Sciatic nerve (tissue), 2 donors: ENCODE measurements at places on chromosomes 13 and 19. TPM values are rescaled to one million over a fixed set of nuclear protein-coding genes. Genes with fewer than 3 reads are reported as not detected.

- no peak for DNase-seq
These were observed 9.3 kb downstream of the GSK3A start for GRCh38 chr19:42233106-42233505.

DNA sequence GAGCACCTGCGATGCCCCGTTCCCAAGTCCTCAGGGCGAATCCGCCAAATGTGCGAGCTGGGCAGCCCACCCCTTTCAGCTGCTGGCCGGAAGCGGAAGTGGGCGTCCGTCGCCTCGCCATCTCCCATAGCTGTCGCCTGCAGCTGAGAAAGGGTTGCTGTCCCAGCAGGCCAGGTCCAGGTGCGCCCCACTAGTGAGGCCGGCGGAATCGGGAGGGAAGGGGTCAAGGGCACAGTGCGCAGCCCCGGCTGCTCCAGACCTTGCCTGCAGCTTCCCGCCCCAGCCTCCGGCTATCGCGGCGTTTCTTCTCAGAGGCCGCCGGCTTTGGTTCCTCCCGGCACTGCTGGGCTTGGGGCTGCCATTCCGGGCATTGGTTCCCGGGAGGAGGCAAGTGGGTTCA is at the start of gene ZNF177:
Gene ZNF177, plus strand, starts transcription at position 109 of the 400 bp plus-strand sequence. CDS start 15,299 bp downstream, outside the sequence.
- DNase-seq, result no peak

DNA sequence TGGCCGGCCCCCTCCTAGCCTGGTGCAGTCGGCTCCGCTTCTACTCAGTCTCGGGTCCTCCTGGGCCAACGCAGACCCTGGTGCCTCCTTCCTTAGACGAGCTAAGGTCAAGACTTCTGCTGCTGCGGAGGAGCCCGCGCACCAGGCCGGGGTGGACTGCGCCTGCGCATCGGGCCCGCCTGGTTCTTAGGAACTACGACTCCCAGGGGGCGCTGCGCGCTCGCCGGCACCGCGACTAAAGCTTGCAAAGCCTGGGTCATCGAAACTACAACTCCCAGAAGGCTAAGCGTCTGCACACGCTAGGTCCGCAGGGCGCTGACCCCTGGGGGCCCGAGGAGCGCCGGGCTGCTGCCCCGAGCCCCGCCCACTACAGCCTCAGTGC is at the start of gene ZNF835:
Gene ZNF835, minus strand, starts transcription at position 145 of the 382 bp plus-strand sequence. CDS start 6,559 bp downstream, outside the sequence.
- DNase-seq, result peak; percentile 97

The SYNGR4 gene
- total RNA-seq, result not detected

The MBD3L3 gene
- total RNA-seq, result not detected

- no peak for DNase-seq
These were observed 1.6 kb downstream of the ZNF730 start for GRCh38 chr19:23118400-23118799.

GRCh38 chr19:33110137-33110910 is 21.6 kb upstream of the WDR88 start:
- DNase-seq, result no peak

DNA sequence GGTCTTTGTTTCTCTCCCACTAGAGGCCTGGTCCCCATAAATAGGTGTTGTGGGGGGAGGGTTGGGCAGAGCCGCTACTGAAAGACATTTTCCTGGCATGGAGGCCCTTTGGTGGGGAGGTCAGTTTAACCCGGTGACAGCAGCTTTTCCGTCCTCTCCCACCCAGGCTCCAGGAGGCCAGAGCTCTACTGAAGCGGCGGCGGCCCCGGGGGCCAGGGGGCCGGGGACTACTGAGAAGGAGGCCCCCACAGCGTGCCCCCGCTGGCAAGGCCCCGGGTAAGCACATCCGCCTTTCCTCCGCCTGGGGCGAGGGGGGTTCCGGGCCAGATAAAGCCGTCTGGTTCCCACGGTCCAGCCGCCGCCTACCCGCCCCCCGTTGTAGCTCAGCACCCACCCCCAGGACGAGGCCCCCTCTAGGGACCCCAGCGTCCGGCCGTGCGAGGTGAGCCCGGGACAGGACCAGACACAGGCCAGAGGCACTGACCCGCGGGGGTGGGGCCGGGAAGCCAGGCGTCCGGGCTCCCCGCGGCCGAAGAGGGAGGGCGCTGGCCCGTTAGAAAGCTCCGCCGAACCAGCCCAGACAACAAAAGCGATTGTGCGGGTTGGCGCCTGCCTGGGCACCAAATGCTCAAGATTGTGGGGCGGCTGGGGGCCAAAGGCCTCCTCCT is 1.1 kb upstream of the LTBP4 start:
- DNase-seq, result peak; percentile 80

- DNase-seq, result no peak
These were observed 5.3 kb downstream of the CCDC8 start for GRCh38 chr19:46407856-46408663.

The ZNF837 gene
- 2.0 TPM for total RNA-seq

DNA sequence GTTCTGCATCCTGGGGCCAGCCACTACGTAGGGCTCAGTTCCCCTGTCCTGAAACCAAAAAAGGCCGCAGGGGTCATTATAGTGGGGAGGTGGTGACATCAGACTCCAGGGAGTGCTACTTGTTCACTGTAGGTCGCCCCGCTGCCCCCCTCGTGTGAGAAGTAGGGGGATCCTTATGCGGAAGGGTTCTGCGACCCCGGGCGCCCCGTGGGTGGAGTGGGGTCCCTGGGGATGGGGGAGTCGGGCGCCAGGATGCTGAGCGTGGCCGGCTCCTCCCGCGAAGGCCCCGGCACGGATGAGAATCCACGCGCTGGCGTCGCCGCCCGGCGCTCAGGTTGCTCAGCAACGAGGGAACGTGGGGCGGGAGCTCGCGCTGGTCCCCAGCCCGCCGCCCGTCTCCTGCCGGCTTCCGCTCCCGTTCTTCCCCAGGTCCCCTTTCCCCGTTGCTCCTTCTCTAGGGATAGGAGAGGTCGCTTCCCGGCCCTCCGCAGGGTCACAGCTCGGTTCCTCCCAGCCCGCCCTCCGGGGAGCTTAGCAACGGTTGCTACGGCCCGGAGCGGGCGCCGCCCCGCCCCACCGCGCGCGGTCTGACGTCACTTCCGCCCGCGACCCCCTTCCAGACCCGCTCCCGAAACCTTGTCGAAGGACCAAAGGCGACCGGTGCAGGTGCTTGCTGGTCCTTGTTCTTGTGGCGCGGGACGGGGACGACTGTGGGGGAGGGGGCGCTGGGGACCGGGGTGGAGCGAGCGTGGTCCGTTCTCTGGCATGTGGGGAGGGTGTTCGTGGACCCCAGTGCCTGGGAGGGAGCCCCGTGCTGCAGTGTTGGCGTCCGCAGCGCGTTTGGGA is at the start of gene NAT14:
Gene NAT14, plus strand, starts transcription at position 596 of the 846 bp plus-strand sequence. CDS start 521 bp downstream, outside the sequence.
- DNase-seq, result no peak

The SH2D3A gene
- 0.45 TPM for total RNA-seq

The NFIX gene
- total RNA-seq, result 131 TPM

DNA sequence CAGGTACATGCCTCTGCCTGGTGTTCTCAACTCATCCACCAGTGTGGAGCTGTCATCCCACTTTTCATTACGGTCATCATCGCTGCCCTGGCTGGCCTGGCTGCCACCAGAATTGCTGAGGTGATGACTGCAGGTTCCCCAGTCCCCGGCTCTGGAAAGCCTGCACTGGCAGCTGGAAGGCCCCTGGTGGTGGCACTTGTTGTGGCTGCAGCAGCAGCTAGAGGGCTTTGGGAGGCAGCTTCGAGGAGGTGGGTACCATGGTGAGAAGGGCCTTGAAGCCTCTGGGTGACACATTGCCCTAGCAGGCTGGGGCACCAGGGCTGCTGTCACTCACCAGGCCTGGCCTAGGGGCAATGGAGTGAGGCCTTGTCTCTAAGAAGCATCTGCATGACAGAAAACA is 25.3 kb upstream of the ZNF14 start:
- no peak for DNase-seq

The FXYD7 gene
- total RNA-seq, result 5.5 TPM
